ENCODE measurements at places on chromosomes 6 and 20.

GRCh38 chr20:63708301-63709148 is 686 bp downstream of the ZGPAT start:
- DNase-seq: no peak

GRCh38 chr6:139109558-139109957 is 25.3 kb upstream of the HECA start:
- DNase-seq: peak; percentile 30

DNA sequence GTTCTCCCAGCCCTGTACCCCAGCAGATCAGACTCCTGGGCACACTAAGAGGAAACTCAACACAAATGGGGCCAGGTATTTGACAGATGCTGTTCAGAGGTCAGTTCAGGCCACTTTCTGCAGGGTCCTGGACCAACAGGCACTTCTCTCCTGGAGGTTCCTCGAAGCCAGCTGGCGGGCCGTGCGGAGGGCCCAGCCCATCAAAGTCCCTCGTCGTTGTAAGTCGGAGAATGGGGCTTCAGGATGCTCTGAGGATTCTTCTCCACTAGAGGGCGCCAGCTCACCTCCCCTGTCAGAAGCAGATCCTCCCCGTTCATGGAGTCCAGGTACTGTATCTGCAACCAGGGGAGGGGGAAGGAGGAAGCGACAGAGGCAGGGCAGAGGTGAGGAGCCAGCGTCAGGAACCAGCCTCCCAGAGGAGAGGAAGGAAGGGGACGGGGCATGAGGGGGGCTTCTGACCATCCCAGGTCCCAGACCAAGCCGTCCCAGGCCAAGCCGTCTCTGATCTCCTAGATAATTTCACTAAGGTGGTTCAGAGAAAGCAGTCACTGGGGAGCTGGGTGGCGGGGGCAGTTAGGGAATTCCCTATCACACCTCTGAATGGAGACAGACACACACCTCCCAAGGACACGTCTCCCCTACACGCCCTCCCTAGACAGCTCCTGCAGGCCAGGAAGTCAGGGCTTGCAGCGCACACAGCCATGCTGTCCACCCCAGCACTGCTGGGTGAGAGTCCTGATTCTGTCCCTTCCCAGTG is 11.7 kb upstream of the FAM83C start:
- DNase-seq: peak; percentile 83

- no peak for DNase-seq
Observed at GRCh38 chr6:28565823-28566526, 40.3 kb downstream of the GPX5 start.

DNA sequence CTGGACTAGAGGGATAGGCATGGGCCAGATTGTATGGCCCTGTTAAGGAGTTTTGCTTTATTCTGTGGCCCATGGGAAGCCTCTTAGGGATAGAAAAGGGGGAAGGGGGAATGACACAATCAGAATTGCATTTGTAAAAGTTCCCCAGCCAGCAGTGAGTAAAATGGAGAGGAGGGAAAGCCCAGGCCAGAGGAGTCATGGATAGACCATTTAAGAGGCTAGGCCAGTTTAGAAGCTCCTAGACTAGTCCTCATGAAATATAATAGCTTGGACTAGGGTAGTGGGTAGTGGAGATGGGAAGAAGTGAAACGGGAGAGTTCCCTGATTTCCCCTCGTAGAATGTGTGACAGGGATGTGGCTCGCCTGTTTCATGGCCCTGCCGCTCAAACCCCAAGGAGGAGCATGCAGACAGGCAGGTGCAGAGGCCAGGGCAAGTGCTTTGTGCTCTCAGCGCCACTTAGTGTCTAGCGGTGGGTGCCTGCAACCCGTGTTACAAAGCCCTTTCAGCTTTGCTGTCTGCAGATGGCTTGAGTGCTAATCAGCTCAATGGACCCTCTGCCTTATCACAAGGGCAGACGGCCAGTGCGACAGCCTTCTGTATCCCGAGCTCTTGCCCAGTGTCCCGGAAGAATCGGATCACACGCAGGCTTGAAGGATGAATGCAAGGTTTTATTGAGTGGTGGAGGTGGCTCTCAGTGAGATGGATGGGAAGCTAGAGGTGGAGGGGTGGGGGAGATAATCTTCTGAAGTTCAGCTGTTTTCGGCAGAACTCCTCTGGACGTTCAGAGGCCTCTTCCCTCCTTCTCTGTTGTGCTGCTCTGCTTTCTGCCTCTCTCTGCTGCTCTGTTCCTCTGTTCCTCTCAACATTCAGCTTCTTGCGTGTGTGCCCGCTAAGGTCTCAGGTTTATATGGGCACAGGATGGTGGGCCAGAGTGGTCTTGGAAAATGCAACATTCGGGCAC is 141.1 kb downstream of the CEP57L1 start:
- peak; percentile 31 for DNase-seq

GRCh38 chr6:105317607-105318533 is 85.0 kb downstream of the PREP start:
- DNase-seq: no peak

DNA sequence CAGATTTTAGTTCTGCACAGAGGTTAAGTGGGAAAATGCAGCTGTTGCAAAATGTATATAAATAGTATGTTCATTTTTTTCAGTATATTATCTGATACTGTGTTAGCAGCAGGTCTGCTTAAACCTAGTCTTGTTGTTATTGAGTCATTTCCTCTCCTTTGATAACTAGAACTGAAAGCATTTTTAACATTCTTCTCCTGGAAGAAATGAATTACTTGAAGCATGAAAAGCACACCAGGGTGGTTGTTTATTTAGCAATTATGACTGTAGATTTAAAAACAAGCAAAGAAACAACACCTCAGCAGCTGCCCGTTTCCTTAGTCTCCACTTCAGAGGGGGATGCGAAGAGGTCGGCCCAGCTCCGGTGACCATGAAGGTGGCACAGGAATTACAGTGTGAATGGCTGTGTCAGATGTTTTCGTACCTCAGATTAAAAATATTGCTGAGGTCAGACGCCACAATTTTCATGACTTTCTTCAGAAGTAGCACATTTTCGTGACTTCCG is 53.5 kb downstream of the GOPC start:
- no peak for DNase-seq

- no peak for DNase-seq
Observed at GRCh38 chr6:46741482-46741881, 5.3 kb upstream of the ANKRD66 start.

DNA sequence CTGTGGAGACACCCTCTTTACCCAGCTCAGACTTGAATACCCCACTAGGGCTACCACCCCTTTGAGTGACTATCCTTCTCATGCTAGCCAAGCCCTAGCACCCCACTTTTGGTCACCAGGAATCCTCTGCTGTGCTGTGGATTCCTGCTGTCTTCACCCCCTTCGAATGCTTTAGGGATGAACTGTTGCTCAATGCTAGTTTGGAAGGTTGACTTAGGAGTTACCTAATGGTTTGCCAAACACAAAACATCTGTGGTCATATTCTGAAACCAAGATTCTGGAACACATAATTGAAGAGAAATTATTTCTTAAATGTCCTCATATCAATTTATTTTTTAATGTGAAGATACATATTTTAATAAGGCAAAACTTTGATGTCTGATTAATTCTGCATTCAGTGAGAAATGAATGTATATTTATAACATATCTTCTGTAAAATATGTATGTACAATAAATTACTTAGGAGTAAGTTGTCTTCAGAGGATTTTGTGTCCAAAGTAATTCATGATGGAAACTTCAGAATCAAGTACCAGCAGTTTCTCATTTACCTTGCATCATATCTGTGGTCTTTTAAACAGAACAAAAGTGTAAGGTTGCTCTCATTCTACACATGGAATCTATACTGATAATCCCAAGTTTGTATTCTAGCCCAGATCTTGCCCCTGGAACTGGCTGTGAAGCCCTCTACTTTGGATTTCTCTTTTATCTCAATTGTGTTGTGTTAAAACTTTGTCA is 46.9 kb downstream of the TMEM200A start:
- DNase-seq: no peak

Data from CD4-positive, alpha-beta T cell treated with Interleukin-15 for 1 hour (primary cell).